ENCODE measurements at places on chromosomes 12 and 14.

DNA sequence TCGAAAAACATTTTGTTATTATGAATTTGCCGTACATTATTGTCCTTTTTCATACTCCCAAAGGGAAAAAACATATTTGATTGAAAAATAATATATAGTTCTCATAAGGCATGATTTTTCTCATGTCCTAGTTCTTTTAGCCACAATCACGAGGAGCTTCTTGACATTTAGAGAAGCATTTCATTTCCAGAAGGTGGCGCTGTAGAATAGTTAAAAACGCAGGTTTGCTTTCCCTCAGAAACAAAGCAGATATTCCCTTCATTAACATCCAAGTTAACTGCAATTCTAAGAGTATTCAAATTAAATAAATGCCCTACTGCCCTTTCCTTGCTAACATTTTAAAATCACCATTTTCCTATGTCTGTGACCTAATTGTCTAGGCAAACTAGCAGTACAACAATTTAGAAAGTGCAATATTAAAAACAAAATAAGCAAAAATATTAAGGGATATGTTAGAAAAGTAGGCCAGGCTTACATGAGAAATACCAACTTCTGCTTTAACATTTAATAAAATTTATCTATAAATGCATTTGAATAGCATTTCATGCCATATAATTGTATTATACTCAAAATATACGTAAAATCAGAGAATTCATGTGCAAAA, 10.9 kb upstream of the PIK3C2G start:
- no peak for DNase-seq

DNA sequence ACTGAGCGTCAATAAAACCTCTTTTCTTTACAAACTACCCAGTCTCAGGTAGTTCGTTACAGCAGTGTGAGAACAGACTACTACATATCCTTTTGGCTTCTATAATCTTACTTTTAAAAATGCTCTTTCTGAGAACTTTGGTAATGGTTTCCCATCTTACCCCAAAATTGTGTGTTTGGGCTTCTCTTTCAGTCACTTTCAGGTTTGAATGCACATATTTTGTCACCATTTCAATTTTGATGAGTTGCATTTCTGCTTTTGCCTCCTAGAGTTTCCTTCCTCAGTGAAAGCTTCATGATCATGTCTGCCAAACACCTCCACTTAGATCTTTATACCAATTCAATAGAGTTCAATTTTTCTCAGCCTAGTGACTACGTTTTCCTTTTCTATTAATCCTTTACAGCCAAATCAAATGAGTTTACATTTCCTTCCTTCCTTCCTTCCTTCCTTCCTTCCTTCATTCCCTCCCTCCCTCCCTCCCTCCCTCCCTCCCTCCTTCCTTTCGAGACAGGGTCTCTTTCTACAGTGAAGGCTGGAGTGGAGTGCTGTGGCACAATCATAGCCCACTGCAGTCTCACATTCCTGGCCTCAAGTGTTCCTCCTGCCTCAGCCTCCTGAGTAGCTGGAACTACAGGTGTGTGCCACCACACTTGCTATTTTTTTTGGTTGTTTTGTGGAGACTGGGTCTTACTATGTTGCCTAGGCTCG, 124.9 kb downstream of the BCAT1 start:
- DNase-seq = no peak

- no peak for DNase-seq
These were observed 35.2 kb upstream of the CPSF6 start for GRCh38 chr12:69204191-69204590.

DNA sequence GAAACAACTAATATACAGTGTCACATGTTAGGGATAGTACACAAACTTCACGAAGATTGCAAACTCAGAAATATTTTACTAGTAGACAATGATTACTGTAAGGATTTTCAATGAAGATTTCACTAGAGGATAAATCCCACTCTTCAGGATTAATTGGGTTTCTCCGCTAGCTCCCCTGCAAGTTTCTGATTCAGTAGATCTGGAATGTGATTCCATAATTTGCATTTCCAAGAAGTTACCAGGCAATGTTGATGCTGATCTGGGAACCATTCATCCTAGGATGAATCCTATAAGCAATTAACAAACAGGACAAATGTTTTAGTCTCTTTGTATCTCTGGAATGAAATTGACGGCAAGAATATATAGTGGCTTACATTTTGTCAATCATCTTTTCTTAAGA, 272.4 kb downstream of the ALX1 start:
- DNase-seq = no peak

DNA sequence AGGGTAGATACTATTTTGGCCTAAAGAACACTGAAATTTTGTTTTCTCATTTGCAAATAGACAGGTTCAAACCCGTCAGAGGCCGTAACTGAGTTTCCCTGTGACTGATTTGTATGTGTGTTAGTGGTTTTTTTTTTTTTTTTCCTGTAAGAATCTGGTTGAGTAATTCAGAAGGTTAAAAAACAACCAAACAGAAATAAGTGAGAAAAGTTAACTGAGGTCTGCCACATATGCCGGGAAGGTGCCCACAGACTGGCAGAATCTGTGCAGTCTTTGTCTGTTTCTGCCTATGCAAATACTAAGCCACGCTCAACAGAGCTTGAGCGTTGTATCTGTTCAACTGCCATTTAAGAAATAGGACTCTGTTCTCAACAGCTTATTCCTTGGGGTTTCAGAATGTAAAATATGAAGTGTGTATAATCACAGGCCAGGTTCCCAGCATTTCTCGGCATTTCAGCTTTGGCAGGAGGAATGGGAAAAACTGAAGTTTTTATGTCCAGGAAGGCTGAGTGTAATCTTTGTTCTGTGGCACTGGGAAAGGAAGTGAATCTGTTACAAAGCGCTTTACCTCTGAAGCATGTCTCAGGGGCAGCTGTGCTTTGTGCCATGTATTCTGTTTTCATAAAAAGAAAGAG, 181.9 kb downstream of the PRKCH start:
- peak; percentile 69 for DNase-seq

- DNase-seq = no peak
These were observed 5.2 kb upstream of the RILPL2 start for GRCh38 chr12:123441523-123442164.

DNA sequence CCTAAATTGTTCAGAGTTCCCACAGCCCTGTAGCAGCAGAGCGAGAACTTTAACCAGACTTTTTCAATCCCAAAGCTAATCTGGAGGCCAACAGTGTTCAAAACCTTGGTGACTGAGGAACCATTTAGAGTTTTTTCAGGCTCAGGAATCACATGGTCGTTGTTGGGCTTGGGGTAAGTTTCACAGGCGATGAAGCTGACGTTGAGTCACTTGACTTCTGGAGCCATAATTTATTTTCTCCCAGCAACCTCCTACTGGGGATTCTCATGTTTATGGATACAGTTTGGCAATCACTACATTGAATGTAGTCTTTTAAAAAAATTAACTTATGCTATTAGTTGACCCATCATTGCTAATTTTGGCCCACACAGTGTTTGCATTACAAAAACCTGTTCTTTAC, 34.5 kb downstream of the SSPN start:
- DNase-seq = no peak

DNA sequence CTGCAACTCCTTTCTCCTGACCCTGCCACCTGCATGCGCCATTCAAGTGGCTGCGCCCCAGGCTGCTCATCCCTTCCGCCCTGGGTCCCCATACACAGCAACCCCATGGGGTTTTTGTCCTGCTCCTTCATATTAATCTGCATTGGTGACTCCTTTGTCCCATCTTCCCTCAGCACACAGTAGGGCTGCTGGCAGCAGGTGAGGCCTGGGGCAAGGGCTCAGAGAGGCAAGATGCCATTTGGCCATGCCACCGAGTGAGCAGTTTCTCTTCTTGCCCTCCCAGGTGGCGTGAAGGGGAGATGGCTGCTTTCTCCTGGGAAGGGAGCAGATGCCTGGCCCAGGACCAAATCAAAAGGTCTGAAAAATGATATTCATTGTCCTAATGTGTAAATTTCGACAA, 9.1 kb downstream of the RTL1 start:
- no peak for DNase-seq

DNA sequence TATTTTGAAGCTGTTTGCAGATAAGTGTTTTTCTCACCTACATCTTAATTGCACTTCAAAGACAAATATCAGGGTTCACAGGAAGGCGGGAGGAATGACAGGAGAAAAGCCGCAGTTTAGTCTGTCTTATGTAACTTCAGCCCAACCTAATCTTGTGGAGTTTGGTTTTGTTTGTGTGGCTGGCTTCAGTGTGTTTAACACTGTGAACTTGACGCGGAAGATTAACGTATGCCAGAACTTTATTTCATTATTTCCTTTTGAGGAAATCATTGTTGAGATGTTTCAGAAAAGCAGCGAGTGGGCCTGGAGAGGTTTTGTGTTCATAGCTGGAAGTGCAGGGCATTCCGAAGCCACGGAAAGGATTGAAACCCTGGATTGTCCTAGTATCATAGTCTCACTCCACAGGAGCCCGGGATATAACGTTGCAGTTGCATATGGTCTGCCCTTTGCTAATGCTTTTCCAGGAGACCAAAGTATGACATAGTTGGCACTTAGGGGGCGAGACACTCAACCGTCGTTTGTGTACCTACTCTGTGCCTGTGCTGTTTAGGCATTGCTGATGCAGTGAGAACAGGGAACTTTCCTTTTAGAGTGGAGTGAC, 2.0 kb downstream of the PELI2 start:
- no peak for DNase-seq

DNA sequence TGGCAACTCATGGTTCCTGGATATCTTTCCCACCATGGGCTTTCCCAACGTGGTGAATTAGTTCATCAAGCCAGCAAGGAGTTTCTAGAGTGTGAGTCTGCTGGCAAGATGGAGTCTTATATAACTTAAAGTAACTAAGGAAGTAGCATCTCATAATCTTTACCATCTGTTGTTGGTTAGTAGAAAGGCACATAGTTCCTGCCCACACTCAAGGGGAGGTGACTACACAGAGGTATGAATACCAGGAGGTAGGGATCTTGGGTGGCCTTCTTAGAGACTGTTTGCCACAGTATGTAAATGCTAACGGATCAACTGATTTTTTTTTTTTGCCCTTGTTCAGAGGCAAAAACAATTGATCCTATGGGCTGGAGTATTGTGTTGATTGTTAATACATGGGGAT, 446.9 kb downstream of the ATP23 start:
- no peak for DNase-seq

DNA sequence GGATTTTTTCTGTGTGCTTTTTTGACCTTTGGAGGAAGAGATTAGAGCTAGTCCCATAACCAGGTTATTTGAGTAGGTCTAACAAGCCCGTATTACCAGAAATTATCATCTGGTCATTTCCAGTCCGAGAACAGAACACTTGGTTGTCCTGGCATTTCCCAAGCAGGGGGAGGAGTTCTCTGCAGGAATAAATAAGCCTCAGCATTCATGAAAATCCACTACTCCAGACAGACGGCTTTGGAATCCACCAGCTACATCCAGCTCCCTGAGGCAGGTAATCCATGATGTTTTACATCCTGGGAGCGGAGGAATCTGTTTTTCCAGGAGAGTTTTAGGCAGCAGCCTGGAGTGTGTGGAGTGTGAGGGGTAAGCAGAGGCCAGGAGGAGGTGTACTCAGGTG, at the start of gene SERPINA3:
SERPINA3 (plus strand) TSS at position 218 of the 400 bp plus-strand sequence. CDS start 2,051 bp downstream, outside the sequence.
- DNase-seq = no peak

GRCh38 chr14:100780646-100781355, 45.1 kb upstream of the MEG3 start:
- DNase-seq = no peak

GRCh38 chr12:12224240-12224940, 42.5 kb downstream of the LRP6 start:
- no peak for DNase-seq

- no peak for DNase-seq
These were observed 9.1 kb upstream of the KIF21A start for GRCh38 chr12:39451977-39452376.

- DNase-seq = no peak
These were observed 5.9 kb downstream of the PSEN1 start for GRCh38 chr14:73142216-73142615.

- peak; percentile 26 for DNase-seq
These were observed 113.5 kb upstream of the VASH1 start for GRCh38 chr14:76647697-76648298.

GRCh38 chr14:71143381-71144290, 236.4 kb downstream of the PCNX1 start:
- peak; percentile 40 for DNase-seq

- no peak for DNase-seq
These were observed 952 bp downstream of the DRAM1 start for GRCh38 chr12:101878243-101878821.

GRCh38 chr12:47881051-47881450, 23.7 kb downstream of the VDR start:
- no peak for DNase-seq

DNA sequence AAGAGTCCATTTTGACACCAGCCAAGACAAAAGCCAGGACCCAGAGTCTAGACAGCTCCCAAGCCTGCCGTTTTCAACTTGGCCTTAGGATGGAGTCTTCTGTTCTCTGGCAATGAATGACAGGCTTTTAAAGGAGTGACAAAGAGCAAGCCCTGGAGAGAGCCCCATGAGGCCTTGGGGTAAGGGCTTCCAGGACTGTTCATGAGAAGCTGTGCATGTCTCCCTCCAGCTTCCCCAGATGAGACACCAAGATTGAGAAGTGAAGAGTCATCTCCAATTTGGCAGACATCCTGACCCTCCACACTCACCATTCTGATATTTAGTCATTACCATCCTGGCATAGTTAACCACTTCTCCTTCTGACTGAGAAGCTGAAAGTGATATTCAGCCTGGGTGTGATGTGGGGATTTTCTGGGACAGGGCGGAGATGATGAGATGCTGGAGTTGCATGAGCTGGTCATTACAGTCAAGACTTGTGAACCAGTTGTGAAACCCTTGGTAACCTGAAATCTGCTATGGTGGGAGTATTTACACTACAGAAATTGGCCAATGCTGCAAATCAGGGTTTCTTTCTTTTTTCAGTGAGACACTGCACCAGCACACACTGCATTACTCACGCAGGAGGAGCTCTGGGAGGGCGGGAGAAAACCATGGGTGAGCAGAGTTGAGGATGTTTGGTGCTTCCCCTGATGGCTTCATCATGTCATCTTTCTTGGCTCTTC, 77.8 kb downstream of the VCPKMT start:
- peak; percentile 56 for DNase-seq

GRCh38 chr14:96100161-96101064, 61.3 kb downstream of the C14orf132 start:
- DNase-seq = peak; percentile 68

DNA sequence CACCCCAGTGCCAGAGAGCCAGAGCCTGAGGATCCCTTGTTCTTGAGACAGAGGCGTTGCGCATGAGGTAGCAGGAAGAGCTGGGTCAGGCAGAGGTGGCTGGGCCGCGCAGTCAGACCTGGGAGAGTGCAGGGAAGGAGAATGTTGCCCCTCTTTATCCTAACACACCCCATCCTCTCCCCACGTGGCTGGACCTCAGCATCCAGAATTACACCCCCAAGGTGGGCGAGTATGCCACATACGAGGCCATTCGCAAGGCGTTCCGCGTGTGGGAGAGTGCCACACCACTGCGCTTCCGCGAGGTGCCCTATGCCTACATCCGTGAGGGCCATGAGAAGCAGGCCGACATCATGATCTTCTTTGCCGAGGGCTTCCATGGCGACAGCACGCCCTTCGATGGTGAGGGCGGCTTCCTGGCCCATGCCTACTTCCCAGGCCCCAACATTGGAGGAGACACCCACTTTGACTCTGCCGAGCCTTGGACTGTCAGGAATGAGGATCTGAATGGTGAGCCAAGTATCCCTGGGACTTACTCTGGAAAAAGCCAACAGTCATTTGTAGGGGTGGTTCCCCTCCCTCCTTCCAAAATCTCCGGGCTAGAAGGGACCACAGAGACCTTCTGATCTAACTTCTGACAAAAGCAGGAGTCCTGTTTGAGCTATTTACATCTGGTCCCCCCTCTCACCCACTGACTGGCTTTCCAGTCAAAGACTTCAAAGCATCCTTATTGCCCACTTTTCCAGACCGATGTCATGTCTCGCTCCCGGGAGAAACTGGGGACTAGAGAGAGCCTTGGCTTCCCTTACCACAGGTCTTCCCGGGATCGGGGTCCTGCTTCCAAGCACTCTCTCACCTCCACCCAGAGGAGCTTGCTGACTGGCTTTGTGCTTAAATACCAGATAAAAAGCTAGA, 6.1 kb downstream of the MMP14 start:
- no peak for DNase-seq
